Activated naive CD8-positive, alpha-beta T cell treated with anti-CD3 and anti-CD28 coated beads, Interleukin-2, amount 10 ng/mL, durations not matched to agents 7 days and 5 days (primary cell): ENCODE measurements at places on chromosomes 5 and 9.

DNA sequence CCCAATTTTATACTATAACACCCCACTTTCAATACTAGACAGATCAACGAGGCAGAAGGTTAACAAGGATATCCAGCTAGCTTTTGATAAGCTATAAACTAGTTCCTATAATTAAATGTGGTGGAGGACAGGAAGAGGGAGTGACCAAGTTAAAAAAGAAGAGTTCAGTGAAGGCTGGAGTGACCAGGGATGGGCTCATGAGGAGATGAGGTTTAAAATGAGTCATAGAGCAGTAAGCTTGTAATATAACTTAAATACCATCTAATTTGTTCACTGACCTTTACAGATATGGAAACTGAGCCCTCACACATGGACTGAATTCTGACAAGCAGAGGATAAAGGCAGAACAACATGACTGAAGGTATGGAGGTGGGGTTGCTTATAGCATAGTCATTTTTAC is 284.5 kb downstream of the SPATA31D1 start:
- DNase-seq = no peak

DNA sequence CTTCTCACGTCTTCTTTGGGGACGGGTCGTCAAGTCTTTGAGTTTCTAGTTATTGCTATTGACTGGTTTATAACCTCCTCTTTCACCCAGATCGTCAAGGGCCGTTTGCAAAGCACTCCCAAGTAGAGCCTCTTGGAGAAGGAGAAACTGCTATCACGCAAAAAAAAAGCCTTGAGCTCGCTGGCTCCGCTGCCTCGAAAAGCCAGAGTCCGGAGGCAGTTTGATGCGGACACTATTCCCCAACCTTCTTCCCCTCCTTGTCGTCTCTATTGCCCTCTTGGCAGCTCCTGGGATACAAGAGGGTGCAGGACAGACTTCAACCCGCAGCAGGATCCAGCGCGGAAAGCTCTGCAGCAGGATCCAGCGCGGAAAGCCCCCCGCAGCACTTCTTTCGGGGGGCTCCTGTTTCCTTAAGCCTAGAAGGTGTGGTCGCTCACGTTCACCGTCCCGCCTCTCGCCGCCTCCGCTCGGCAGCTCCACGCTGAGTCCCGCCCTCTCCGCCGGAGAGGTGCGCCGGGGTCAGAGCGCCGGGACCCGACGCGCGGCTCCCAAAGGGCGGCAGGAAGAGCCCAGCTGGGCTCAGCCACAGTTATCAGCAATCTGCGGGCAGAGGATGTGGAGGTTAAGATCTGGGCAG is at the start of gene PCDHAC1:
PCDHAC1 (plus strand) TSS at position 494 of the 637 bp plus-strand sequence. CDS start 594 bp downstream, outside the sequence.
- no peak for DNase-seq

- DNase-seq = no peak
These were observed 34.1 kb downstream of the SIL1 start for GRCh38 chr5:139164020-139164419.

- no peak for DNase-seq
These were observed 35.3 kb downstream of the HNRNPH1 start for GRCh38 chr5:179588166-179588565.

DNA sequence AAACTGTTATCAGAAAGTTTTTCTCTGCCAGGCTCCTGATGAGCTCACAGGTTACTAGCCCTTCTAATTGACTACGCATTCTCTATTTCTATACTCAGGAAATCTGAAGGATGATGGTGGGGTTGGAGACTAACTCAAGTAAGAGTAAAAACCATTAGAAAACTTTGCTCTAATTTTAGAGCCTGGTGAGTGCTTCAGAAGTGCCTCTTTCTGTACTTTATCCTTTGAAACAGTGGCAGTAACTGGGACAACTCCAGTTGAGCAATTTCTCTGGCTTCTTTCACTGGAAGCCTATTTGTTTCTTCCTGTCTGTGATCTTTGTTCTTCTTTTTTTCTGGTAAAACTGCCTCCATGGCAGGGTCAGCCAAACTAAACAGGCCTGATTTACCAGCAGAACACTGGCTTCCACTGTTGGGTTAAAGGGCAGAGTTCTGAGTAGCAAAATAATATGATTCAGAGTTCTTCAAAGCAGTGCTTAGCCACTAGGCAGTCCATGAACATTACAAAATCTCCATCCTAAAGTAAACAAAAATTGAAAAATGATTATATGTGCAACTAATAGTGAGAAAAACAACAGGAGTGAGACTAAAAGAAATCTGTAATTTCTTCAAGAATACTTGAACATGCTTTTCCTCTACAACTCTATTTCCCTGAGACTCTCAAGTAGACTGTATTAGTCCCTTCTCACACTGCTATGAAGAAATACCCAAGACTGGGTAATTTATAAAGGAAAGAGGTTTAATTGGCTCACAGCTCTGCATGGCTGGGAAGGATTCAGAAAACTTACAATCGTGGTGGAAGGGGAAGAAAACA is 79.8 kb downstream of the MROH2B start:
- no peak for DNase-seq

DNA sequence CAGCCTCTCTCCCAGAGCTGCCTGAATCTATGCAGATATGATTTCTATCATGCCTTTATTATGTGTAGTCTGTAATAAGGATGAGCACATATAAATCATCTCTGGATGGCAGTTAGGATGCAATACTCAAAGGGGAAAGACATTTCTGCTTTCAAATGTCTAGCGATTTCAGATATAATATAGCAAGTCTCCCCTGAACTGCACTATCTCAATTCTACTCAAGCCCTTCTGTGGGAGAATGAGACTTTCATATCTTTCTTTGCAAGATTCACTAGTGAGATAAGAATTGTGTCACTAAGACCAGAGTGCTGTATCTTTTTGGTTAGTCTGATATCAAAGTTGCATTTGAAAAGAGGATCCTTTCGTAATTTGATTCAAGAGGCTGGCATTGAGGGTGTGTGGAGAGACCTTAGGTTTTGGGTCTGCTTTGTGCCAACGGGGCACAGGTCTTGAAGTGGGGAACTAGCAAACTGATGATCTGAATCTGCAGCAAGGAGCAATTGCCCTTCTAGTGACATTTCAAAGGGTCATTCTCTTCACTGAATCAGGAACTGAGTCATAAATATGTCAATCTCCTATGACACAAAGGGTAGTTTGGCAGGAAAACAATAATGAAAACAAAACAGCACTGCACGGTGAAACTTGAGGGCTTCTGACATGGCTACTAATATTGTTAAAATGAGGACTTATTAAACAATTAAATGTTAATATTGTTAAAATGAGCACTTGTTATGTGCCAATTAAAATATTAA is 305.5 kb upstream of the CLINT1 start:
- DNase-seq = no peak

DNA sequence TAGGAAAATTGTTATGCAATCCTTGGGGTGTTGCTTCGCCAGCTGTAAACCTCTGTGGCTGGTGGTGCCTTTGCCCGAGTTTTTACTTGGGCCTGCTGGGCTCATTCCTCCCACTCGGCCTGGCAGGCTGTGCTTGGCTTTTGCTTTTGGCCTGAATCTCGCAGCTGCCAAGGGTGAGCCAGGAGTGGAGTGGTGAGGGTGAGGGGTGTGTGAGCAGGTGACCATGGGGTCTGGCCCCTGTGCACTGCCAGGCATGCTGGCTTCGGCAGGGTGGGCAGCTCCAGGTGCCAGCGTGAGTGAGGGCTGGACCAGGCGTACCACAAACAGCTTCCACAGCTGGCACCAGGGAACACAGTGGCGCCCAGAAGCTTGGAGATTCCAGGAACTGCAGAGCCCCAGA is 12.6 kb upstream of the DHFR start:
- DNase-seq = no peak

- no peak for DNase-seq
These were observed 90.2 kb downstream of the PLK2 start for GRCh38 chr5:58369513-58370190.

DNA sequence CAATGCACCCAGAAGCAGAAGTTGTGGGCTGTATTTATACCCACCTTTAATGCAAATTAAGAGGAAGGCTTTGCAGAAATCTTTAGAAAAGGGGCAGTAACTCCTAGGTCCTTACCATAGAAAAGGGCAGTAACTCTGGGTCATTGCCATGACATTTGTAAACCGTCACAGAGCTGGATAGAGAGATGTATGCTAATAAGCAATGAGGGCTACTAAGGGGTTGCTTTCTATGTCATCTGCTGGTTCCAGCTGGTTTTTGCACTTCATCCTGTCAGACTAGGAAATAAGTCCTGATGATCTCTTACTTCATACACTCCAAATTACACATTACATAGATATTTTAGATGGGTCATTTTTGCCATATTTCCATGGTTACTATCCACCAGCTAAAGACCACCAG is 299.1 kb upstream of the TYRP1 start:
- no peak for DNase-seq

DNA sequence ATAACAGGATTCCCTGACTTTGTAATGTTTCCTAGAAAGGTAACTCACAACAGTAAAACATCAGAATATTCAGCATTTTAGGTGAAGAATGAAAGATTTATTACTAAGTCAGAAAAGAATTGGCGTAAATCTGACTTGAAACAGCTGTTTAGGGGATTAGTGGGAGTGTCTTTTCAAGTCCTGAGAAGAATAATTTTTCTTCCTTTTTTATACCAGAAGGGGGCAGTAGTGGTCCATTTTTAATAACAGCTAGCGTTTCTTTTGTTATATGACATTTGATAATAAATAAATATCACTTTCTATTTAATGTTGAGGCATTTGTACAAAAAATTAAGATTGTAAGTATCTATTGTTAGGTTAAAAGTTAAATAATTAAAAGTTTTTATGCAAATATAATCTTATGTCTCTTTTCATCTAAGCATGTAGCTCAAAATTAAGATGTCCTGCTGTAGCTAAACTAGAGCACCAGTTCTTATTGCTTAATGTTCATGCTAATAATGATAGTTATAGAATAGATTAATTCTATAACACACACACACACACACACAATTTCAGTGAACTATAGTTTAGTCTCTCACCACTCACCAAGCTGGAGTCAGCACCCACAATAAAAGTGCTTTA is 258.7 kb upstream of the ARRDC3 start:
- DNase-seq = no peak

DNA sequence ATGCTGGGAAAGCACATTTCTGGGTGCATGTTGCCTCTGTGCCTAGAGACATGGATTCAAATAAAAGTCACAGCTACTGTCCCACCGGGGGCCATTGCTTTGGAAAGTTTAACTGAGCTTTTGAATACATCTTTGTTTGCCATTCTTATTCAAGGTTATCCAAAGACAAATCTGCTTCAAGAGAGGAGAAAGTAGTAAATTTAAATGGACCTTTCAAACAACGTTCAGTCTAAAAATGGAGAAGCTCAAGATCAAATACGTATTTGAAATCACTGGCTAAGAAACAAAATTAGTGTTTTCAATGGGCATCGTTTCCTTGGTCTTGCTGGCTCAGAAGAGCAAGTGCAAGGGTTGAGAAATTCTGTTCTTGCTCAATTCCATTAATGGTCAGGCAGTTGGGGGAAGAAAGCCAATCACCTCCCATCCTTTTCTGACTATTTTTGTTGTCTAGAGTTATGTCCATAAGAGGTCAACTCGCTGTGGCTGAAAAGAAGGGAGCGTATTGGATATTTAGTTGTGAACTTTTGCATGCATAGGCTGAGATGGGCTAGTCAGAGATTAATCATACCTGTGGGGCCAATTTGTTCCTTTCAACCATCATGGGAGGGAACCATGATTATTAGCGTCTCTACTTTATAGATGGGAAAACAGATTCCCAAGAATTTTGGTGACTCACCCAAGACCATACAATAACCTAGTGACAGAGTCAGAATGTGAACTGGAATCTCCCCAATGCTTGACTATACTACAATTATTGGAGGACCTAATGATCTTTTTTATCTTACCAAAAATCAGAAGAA is 276.2 kb upstream of the TNC start:
- no peak for DNase-seq

DNA sequence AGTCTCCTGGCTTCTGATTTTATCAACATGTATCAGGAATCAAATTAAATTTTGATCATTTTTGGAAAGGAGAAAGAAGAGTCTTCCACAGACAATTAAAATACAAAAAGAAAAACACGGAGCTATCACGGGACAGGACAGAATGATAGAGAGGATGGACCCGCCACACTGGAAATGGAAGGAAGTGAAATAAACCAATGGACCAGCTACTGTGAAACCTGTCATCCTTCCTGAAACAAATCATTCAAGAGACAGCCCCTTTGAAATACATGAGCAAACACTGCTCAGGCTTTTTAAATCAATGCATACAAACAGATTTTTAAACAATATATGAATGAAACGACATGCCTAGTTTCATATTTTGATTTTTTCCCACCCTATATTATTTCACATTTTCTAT is 339.4 kb downstream of the ACTL7B start:
- no peak for DNase-seq

DNA sequence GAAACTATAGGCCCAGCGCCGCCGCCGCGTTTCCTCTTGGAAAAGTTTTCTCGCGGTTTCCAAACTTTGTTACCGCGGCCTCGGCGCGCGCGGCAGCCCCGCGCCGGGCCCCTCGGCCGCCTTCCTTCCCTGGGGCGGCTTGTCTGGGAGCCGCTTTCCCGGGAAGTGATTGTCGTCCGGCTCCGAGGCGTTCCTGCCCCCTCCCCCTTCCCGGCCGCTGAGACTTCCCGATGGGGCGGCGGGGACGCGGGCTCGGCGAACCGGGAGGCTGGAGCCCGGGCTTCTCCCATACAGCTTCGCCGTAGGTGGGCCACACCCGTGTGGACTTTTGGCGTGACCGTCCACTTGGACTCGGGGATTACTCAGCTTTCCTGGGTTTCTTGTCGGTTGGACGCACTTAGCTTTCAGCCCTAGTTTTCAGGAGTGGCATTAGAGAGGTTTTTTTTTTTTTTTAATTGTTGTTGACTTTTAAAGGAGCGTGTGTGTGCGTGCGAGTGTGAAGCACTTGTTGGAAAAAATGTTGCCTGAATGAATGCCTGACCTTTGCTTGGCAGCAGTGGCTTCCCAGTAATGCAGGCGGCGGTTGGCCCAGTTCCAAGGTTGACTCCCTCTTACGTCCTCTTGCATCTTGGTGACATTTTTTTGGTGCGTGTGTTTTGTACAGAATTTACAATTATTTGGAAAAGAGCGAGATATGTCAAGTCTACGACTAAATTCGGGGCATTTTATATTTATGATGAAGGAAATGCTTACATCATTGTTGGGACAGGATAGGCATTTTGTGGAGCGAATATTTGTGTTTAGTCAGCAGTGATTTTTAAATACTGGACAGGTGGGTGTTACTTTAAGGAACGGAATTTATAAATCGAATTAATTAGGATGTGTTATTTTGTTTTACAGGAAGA is 821 bp downstream of the CTNNA1 start:
- DNase-seq = no peak
